T-helper 17 cell (primary cell): ENCODE measurements at places on chromosomes 1 and 21.

GRCh38 chr1:88399690-88400089, 284.4 kb upstream of the PKN2 start:
- no peak for DNase-seq

- no peak for DNase-seq
These were observed 227.0 kb downstream of the FGGY start for GRCh38 chr1:59523745-59524450.

- no peak for DNase-seq
These were observed 24.9 kb downstream of the DIP2A start for GRCh38 chr21:46483300-46484295.

DNA sequence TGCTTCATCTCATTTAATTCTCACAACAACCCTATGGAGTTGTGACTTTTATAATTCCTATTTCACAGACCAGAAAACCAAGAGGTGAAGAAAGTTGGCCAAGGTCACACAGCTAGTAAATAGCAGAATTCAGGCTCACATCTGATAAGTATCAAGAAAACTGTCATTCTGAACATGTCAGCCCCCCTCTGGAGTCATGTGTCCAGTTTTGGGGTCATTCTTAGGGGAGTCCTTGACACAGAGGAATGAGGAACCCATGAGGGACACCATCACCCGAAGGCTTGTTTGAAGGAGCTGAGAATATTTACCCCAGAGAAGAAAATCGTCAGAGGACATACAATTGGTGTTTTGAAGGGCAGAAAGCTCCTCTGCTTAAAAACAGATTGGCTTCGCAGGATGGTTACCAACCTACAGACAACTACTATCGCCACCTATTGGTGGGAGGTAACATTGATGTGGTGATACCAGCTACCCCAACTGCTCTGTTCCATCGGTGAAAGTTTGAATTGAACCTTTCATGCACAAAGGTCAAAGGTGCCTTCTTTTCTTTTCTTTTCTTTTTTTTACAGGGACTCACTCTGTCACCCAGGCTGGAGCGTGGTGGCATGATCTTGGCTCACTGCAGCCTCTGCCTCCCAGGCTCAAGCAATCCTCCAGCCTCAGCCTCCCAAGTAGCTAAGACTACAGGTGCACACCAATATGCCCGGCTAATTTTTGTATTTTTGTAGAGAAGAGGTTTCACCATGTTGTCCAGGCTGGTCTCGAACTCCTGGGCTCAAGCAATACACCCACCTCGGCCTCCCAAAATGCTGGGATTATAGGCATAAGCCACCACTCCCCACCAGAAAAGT, 31.3 kb downstream of the NCMAP start:
- peak; percentile 10 for DNase-seq

- DNase-seq: no peak
These were observed 51.0 kb downstream of the ZBTB18 start for GRCh38 chr1:244102046-244102445.

GRCh38 chr1:63922848-63923247, 149.0 kb downstream of the ROR1 start:
- DNase-seq: no peak

DNA sequence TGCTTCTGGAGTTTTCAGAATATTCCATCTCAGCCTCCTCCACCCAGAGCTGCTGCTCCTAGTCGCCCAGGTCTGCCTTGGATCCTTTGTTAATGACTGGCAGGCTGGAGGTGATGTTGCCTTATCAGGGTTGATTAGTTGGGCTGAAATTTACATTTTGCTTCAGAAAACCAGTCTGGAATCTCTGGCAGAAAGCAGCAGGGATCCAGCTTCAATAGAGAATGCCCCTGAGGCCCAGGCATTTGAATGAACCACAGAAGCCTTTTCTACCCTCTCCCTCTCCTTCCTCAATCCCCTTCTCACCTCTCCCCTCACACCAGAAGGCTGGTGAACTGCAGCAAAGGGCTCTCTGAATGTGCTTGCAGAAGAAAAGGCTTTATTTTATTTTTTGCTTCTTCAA, 83.2 kb downstream of the PLXNA2 start:
- no peak for DNase-seq

- no peak for DNase-seq
These were observed 9.5 kb downstream of the SIPA1L2 start for GRCh38 chr1:232620356-232620969.

DNA sequence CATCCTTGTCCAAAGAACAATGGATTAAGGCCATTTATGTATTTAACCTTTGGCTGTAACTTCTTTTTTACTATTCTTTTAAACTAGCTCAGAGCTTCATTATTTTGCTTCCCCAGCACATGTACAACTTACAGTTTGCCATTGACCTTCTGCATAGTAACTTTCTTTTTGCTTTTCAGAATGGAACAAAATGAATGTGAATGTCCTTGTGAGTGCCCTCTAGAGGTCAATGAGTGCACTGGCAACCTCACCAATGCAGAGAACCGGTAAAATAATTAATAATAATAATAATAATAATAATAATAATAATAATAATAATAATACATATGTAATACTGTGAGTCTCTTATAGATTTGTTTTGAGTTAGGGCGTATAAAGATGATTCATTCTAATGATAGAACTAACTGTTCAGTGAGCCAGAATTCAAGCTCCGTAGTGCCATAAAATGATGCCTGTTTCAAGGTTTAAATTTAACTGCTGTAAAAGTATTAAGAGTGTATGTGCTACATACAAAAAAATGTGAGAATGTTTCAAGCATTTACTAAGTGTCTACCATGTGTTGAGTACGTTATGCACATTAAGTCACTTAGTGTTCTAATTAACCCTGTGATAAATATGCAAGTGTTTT, 69.0 kb upstream of the RAVER2 start:
- DNase-seq: no peak

DNA sequence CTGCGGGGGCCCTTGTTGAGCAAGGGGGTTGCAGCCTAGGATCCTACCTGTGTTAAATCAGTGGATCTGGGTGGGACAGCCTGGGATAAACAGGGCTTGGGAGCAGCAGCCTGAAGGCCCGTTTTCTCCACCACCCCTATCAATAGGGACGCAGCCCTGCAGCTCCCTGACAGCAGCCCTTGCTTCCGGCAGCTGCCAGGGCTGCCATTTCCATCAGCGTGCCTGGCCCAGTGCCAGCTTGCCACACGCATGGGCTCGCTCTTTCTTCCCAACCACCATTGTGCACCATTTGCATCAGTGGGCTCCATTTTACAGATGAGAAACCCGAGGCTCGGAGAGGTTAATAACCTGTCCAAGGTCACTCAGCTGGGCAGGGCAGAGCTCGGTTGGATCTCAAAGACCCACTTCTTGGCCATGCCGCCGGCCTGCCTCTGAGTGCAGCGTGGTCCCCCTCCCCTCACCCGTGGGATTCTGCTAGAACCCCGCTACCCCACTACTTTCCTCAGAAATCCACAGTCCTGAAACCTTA, 3.8 kb downstream of the WNT4 start:
- no peak for DNase-seq

GRCh38 chr21:45204395-45204794, 83.3 kb downstream of the POFUT2 start:
- DNase-seq: no peak

DNA sequence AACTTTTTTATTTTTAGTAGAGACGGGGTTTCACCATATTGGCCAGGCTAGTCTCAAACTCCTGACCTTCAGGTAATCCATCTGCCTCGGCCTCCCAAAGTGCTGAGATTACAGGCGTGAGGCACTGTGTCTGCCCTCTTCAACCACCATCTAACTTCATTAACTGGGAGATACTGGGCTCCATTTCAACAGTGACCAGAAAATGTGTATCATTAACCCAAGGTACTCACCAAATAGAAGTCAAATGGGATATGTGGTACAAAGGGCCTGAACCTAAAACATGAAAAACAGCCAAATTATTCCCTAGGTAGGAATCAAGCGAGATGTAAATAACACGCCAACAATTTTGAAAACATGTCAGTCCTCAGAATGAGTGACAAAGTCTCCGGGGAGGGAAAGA, 1.2 kb downstream of the ILF2 start:
- no peak for DNase-seq

- DNase-seq: peak; percentile 30
These were observed at the start of gene TNFRSF9 for GRCh38 chr1:7940745-7941436. TSS of gene TNFRSF9 (minus strand) at chr1:7940839. CDS start at chr1:7939994, 845 bp downstream.

GRCh38 chr1:91730801-91731732, 154.9 kb downstream of the TGFBR3 start:
- DNase-seq: no peak

DNA sequence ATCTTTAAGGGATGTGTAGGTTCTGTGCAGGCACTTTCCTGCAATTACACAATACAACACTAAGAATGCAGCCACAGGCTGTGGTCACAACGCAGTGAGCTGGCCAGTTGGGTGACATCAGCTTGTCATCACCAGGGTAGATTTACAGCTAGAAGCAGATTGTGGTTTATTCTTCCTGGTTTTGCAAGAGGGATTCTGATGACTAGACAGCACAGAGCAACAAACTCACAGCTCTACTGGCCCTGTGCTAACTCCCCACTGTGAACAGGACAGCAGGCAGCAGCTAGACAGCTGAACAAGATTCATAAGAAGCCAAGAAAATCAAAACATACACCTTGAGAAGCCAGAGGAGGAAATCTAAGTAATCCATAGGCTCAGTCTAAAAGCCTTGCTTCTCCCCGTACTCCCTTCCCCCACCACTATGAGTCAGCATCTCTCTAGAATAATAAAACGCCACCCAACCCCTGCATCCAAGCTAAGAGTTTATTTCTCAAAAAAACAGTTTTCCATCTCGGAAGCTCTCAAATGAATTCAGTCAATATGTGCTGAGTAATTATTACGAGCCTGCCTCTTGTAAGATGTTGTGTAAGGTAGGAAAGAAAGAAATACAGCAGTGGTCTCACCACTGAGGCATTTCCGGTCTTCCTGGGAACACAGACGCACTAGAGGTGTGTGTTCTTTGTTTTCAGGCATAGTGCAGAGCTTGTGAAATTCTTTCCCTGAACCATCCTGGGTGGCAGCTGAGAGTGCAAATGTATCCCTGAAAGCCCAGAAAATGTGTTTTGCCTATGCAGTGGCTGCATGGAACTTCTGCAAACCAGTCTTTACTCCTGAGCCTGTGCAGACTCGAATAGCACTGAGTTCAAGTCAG, 162.8 kb downstream of the NTPCR start:
- DNase-seq: no peak
